HFF-Myc (cell line): ENCODE measurements at places on chromosomes 2 and 18.

DNA sequence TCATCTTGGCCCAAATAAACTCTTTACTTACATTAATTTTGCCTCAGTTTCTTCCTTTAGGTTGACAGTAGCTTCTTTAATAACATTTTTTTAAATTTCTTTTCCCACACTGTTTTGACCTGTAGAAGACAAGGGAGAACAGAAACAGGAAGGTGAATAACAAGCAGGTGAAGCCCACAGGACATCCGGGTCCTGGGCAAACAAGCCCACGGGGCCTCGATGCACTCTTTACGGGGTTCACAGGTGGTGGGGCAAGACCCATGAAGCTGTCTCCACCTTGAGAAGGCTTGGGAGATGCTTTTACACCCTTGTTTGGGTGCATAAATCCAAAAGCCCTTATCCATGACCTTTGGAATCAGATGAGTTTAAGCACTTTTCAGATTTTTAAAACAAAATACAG lies 301.0 kb upstream of the MGAT5 start:
- DNase-seq, result no peak

GRCh38 chr18:59232309-59233016 lies 12.5 kb downstream of the GRP start:
- no peak for DNase-seq

DNA sequence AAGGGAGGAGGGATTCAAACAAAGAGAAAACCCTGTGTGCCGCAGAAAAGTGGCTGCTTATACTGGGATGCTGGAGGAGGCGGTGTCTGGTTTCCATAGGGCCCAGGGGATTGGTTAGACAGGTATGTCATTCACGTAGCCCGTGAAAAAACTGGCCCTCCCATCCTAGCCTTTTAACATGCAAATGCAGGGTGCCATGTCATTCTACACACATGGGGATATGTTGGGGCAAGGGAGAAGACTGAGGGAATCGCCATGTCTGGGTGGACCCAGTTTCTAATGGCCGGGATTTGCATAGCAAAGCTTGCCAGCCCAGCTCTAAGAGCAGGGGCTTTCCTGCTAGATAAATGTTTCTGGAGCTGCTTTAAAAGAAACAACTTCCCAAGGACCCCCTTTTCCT lies 8.2 kb upstream of the RNU2-63P start:
- no peak for DNase-seq

DNA sequence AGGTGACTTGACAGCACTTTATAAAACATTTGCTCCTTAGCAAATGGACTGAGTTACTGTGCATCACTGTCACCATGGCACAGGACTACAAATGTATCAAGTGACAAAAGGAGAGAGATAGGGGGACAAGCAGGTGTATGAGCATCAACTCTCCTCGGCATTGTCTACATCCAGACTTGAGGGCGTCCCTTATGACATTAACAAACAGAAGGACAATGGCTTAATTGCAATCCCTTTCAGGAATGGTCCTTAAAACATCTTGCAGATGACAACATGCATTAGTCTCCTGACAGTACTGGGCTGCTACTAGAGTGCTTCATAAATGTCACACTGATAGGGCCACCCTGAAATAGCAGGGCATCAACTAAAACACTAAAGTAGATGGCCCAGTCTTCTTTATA lies 198.8 kb downstream of the PDE1A start:
- no peak for DNase-seq

- no peak for DNase-seq
Observed at GRCh38 chr18:683531-683930, 26.1 kb downstream of the TYMS start.

DNA sequence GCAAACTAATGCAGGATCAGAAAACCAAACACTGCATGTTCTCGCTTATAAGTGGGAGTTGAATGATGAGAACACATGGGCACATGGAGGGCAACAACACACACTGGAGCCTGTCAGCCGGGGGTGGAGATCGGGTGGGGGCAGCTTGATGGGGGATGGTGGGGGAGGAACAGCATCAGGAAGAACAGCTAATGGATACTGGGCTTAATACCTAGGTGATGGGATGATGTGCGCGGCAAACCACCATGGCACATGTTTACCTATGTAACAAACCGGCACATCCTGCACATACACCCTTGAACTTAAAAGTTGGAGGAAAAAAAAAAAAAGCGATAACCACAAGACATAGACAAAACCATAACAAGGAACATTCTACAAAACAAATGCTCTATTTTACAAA lies 10.4 kb downstream of the CHMP3 start:
- DNase-seq, result no peak

DNA sequence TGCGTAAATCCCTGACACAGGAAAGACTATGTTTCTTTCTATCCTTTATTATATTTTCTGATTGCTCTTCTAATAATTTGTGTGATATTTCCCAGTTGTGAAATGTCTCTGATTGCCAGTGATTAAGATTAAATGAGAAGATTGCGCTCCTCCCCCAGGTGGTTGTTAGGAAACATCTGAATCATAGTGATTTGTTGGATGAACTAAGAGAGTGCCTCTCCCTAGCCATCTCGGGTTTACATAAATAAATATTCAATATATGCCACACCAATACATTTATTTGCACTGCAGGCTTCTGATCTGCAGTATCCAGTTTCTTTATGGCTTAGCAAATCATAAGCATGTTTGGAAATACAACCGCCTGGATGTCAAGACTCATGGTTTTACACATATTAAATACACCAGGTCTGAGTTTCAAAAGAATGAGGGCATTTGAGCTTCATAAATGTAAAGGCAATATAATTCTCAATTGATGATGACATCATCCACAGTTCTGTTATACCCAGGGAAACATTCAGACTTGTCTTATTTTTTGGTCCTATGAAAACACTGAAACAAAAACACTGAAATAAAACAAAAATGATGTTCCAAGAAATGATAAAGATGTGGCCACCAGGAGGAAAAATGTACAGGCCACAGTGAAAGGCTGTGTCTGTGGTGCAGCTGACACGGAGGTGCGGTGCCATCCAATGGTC lies 826.7 kb upstream of the ACVR2A start:
- DNase-seq, result no peak

DNA sequence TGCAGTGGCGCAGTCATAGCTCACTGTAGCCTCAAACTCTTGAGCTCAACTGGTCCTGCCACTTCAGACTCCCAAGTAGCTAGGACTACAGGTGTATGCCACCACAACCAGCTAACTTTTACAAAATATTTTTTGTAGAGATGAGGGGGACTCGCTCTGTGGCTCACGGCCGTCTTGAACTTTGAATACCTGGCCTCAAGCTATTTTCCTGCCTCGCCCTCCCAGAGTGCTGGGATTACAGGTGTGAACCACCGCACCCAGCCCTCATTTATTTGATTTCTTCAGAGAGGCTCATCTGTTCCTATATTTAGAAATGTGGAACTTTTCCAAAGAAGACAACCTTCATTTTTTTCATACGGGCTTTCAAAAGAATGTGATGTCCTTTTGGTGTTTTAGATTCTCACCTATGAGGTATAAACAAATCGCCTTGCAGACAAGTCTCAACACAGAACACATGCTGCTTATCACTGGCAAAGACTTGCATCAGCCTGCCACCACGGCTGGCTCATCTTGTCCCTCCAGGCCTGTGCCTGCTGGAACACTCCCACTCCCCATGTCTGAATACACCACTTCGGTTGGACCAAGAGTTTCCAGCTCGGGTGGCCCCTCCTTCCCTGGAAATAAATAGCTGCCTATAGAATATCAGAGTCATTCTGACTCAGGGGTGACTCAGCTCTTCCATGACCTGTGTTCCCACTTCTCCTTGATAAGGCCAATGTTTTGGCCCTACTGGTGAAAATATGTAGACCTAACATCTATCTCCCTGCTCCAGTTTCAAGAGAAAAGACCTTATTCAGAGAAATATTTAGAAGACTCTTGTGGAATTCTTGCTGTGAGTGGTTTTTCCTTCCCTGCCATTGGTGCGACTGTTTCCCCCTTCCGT lies 202.6 kb downstream of the TGIF1 start:
- DNase-seq, result peak; percentile 86

DNA sequence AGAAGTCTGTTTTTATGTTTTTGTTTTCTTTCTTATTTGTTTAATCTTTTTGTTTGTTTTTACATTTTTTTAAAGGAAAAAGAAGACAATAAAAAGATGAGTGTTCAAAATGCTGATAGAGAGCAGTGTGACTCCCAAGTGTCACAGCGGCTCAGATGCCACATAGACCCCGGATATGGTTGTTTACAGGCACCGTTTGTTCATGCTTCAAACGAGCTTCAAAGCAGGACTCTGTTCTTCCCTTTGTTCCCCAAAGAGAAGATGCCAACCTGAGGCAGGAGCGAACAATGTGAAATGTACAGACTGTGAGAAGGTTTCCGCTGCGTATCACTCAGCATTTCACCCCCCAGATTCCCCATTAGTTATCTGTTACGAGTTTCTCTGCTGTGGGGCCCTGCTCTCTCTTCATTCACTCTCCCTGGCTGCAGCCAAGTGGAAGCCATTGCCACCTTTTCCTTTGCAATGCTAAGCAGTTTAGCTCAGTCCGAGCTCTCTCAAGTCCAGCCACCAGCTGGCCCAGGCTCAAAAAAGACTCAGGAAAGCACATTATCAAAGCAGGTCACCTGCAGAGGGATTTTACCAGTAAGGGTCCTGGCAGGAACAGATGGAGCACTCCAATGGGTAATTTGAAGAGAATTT lies 36.4 kb upstream of the PHLPP1 start:
- DNase-seq, result no peak

DNA sequence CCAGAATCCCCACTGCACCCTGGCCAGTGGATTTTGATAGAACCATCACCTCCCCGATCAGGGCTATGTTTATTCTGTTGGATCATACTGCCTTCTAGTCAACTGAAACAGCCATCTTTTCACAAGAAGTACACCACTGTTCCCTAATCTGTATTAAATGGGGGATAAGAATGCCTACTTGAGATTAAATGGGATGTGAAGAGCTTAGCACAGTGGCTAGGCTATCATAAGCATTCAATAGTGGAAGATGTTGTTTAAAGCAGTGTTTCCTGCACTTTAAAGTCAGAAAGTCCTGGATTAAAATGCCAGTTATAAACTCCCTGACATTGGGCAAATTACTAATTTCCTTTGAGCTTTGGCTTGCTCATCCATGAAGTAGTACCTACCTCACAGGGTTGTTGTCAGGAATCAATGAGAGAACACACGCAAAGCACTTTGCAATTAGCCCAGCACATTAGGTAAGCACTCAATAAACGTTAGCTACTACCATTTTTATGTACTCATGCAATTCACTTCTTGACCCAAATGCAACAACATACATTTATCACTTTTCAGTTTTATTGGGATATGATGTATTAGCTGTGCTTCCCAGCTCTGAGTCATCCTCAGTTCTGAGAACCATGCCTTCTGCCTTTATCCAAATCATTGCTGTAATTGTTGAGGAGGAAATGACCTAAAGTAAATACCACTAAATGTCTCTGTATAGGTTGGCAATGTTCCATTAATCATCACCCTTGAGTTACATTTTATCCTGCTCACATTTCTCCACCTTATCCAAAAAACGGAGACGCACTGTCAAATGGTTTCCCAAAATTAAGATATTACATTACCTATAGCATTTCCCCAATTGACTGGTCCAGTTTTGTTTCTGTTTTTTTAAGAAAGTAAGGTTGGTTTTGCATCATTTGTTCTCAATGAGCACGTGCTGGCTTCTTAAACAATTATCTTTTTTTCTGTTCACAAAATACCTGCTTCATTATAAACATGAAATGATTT lies 2.1 kb downstream of the TMEM247 start:
- DNase-seq, result peak; percentile 69

DNA sequence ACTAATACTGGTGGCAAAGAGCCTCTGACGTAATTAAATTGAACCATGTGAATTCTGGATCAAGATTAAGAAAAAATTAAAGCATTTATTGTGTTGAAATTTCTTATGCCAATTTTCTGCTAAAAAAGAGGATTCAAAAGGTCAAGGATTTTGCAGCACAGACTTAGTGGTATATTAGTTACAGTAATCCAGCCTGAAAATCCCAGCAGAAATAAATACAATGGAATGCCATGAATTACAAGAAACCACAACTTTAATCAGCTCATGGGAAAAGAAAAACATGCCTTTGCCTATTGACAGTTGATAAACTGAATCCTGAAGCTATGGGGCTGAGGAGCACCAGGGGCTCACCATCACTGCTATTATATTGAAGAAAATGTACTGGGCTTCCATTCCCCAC lies 114.8 kb upstream of the SATB2 start:
- DNase-seq, result no peak

DNA sequence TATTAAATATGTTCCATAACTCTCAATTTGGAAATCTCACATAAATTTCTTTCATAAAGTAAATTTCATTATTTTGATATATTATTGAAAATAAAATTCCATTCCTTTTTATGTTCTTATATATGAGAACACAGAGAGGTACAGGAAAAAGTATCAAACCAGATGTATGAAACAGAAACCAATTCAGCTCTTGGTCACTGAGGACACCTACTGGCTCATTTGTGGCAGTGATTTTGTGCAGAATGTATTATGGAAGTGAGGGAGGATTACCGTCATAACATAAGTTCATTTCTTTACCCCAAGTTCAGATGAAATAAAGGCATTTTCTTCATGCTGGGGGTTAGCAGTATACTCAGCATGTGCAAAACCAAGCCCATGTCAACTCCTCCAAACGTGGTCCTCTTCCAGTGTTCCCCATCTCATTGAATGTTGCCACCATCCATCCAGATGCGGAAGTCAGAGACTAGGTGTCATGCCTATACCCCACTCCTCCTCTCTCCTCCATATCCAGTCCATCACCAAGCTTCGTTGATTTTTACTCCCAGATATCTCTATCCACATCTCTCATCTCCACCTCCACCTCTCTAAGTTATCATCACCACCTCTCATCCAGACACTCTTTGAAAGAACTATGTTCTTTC lies 41.7 kb upstream of the MALL start:
- DNase-seq, result peak; percentile 59

DNA sequence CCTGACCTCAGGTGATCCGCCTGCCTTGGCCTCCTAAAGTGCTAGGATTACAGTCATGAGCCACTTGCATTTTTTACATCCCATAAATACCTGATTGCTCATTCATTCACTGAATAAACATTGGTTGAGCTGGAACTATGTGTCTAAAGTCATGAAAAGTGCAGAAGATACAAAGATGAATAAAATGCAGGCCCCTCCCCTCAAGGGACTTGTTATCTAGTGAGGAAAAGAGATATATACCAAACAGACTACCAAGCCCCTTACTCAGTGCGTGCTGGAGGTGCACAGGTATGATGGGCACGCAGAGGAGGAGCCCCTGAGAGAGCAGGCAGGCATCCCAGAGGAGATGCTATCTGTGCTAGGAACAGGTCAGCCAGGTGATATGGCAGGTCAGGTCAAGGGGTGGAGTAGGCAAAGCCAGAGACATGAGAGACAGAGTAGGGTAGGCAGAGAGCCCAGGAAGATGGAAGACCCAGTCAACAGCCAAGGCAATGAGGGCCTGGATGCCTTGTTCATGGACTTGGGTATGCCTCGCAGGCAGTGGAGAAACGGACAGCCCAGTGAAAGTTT lies 7.7 kb downstream of the FHL2 start:
- DNase-seq, result no peak

- no peak for DNase-seq
Observed at GRCh38 chr2:197869501-197870111, 65.2 kb downstream of the PLCL1 start.

GRCh38 chr2:120464448-120464931 lies 118.6 kb downstream of the INHBB start:
- no peak for DNase-seq
